Muscle of arm (tissue), 14 donors: ENCODE measurements at places on chromosomes 3 and 15.

DNA sequence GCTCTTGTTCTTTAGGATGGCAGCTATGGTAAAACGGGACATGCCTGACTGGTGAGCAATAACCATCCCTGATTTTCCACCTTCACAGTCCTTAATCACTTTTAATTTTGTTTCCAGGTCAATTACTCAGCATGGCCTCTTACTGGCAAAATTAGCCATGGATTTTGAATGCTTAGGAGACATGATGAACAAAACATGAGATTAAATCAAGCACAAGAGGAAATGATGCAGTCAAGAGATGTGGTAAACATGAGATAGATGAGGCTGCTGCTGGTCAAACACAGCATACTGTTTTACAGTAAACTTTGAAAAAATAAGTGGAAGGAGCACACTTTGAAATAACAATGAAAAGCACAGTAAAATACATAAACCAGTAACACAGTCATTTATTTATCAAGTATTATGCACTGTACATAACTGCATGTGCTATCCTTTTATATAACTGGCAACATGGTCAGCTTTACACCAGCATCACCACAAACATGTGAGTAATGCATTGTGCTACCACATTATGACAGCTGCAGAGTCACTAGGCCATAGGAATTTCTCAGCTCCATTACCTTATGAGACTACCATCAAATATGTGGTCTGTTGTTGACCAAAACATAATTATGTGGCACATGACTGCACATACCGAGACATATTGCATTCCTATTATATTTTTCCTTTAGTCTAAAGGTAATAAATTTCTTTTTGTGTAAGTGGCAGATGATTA lies 30.1 kb upstream of the ZNF502 start:
- DNase-seq: no peak

DNA sequence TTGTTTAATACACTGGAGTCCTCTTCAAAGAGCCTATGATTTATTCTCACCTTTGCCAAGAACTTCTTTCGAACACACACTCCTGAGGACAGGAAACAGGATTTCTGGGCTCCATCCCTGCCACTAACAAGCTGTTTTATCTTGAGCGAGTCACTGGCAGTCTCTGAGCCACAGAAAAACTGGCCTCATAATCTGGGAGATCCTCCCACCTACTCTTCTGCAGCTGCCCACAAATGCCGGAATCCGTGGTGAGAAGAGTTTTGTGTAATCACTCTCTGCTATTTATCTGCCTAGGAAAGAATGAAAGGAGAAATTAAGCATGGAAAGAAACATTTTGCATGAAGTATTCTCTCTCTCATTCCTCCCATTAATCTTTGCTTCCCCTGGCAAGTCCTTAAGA lies 172.0 kb upstream of the TRIM42 start:
- DNase-seq: no peak

DNA sequence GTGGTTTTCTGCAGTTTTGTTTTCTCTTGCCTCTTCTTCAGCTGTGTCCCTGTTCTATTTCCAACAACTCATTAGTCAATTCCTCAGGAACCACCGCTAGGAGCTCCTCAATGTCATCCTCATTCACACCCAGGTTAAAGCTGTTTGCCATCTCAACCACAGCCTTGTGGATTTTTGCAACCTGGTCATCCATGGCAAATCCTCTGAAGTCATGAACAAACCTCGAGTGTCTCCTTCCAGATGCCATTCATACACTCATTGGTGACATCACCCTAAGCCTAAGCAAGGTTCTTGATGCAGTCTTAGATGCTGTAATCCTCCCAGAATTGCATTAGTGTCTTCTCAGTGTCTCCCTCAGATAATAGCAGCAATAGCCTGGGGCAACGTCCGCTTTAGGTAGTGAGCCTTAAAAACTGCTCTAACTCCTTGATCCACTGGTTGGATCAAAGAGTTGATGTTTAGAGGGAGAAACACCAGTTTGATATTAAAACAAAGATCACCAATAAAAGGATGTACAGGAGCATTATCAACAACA lies 31.5 kb upstream of the ZNF502 start:
- DNase-seq: no peak

DNA sequence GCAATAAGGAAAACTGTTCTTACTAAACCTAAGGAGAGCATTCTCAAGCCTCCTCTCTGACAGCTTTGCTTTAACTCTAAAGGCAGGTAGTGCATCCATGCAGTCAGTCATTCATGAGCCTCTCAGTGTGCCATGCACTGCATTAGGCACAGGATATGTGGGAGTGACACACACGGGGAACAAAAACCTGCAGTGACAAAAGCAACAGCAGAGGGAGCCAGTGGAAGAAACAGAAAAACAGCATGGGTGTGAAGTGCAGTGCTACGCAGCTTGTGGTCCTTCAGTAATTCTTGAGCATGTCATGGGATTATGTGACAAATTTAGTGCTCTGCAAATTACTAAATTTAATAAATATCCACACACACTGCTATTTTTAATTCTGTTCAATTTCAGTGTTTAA lies 230.7 kb downstream of the BBX start:
- no peak for DNase-seq

- no peak for DNase-seq
Measured at GRCh38 chr3:123397050-123397590, 51.8 kb downstream of the ADCY5 start.

GRCh38 chr3:152349392-152349791 lies 80.7 kb downstream of the MBNL1 start:
- DNase-seq: no peak

GRCh38 chr3:188431553-188431952 lies 277.6 kb downstream of the LPP start:
- no peak for DNase-seq

DNA sequence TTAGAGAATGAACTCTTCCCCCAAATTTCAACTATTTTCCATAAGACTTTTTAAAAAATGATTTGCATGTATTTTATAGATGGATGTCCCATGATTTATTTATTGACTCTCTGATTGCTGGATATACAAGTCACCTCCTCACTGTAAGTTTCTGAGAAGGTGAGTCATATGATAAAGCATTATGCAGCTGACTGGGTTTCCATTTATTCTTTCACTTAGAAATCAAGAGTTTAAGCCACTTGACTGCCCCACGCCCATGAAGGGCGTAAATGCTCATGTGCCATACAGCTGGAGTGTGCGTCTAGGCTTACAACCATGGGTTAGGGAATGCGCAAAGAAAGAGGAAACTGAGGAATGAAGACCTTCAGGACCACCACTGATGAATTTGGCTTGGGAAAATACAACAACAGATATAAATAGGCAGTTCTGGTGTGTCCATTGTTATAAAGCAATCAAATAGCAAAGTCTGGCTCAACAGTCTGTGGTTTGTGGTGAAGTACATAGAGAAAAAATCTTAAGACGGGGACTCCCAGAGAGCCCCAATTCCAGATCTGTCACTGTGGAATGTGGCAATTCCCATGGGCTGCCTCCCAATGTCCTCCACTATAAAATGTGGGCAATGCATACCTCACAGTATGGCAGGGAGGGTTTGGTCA lies 20.3 kb downstream of the SLCO2A1 start:
- DNase-seq: no peak
